ENCODE measurements at places on chromosomes 6 and 20.

DNA sequence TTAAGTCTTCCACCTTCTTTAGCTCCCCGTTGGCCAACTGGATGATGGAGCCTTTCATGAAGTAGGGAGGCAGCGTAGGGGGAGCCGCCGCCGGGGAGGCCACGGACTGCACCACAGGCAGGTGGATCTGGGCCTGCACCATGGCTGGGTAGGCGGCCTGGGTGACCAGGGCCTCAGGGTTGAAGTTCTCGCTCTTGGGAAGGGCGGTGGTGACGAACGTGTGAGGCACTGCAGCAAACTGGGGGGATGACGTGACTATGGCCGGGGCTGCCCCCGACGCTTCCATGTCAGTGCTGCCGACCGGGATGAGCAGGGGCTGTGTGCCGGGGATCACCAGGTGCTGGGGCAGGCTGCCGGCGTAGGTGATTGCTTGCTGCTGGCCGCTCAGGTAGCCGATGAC is 88.1 kb downstream of the GMPR start:
- no peak for DNase-seq

- no peak for DNase-seq
These were observed 82.5 kb upstream of the AGPAT4 start for GRCh38 chr6:161356167-161356854.

- no peak for DNase-seq
These were observed 13.8 kb downstream of the MMP24 start for GRCh38 chr20:35240083-35240810.

GRCh38 chr6:11232770-11233626 is 530 bp upstream of the NEDD9 start:
- DNase-seq, result no peak

- no peak for DNase-seq
These were observed 367.6 kb upstream of the JAG1 start for GRCh38 chr20:11041396-11041795.

GRCh38 chr6:67358241-67358640 is 1276.8 kb upstream of the ADGRB3 start:
- no peak for DNase-seq

DNA sequence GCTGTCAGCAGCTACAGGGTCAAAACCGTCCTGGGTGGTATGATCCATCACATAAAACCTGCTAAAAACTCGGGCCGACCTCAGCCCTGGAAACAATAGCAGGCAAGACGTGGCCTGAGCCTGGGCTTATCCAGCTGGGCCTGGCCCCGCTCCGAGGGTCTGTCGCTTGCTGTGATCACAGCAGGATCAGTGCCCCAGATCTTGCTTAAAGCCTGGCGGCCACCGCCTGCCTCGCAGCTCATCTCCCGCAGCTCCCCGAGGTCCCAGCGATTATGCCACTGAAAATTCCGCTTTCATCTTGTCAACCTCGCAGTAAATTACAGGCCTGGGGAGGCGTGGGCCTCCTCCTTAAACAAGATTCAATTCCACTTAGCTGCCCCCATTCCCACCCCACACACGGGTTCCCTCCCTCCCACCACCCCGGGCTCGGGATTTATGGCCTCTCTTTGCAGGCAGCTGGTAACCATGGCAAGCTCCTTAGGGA is 40.1 kb downstream of the CDH22 start:
- DNase-seq, result no peak

- peak; percentile 41 for DNase-seq
These were observed 17.5 kb upstream of the CEP85L start for GRCh38 chr6:118668761-118669385.

- DNase-seq, result no peak
These were observed 109.6 kb upstream of the FRMD1 start for GRCh38 chr6:168188369-168189199.

DNA sequence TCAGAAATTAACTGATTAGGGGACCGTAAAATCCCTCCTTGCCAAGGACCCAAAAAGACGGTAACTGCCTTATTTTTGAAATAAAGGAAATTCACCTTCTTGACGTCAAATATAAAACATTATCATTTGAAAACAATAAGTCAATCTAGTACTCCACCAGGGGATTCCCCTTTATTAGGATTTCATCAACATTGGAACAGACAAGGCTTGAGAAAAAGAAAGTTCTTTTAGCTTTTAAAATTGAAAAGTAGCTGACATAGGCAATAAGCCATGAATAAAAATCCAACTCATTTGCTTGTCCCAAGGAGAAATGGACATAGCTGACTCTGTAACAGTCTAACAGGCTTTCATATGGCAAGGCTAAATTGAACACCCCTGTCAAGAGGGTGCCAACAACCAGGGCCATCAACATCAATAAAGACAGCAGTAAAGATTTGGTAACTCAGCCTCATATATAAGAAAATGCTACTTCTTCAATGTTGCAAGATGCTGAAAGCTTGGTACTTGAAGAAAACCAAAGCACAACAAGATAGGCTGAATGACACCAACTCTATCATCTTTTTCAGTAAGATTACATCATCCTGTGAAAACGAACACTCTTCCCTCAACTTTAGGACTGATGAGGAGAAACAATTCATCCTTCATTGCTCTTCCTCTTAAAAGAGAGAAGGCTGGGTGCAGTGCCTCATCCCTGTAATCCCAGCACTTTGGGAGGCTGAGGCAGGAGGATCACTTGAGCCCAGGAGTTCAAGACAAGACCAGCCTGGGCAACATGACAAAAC is 121.0 kb upstream of the PRDM1 start:
- DNase-seq, result no peak

DNA sequence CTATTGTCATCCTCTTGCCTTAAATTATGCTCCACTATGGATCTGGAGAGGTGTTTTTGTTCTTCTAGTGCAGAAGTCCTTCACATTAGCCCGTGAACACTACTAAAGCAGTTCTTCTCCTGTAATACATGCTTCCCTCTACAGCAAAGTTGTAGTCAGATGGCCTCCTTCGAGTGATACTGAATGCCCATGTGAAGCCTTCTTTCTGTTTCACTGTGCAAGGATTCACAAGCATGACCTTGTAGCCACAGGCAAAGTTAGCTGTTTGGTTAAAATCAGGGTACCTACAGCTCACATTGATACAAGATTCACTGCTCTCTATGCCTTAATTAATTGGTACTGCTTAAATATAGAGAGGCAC is 47.6 kb downstream of the ARHGAP18 start:
- no peak for DNase-seq

- DNase-seq, result no peak
These were observed 379.9 kb downstream of the C6orf118 start for GRCh38 chr6:164929408-164929977.

DNA sequence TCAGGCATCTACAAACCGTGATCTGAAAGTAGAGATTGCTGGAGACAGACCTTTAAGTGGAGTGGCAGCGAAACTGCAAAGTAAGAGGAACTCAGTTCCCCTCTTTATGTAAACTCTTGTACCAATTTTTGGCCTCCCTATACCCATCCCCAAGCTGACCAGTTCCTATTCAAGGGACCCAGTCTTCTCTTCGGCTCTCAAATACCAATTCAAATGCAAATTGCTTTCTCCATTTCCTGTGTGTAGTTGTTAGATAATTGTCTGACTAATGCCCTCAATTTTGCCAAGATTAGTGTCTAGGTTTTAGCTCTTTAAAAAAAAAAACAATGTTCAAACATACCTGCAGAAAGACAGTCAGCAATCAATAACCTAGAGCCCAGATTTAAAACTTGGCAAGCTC is 150.9 kb downstream of the EYA4 start:
- DNase-seq, result no peak

Measured in fibroblast of skin of left quadriceps (primary cell).